Mesothelial cell of epicardium (in vitro differentiated cells): ENCODE measurements at places on chromosomes 11 and 22.

- no peak for DNase-seq
These were observed 163.4 kb upstream of the NCAM1 start for GRCh38 chr11:112797648-112798293.

DNA sequence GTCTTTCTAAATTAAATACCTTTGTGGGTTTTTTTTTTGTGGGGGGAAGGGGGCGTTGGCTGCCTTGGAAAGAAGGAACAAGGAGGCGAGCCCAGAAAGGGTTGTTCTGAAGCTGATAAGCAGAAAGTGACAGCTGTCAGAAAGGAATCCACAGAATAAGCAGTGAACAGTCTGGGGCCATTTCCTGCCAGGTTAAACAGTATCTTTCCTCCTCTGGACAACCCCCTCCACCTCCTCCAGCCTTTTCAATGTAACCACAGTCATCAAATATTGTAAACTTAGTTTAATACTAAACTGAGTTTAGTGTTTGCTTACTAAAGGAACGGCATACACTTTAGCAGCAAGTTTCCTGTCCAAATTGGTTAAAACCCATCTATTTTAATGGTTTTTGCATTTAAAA is 271.2 kb upstream of the SYN3 start:
- DNase-seq: no peak

- no peak for DNase-seq
These were observed 39.3 kb upstream of the RFPL3 start for GRCh38 chr22:32318361-32318760.

DNA sequence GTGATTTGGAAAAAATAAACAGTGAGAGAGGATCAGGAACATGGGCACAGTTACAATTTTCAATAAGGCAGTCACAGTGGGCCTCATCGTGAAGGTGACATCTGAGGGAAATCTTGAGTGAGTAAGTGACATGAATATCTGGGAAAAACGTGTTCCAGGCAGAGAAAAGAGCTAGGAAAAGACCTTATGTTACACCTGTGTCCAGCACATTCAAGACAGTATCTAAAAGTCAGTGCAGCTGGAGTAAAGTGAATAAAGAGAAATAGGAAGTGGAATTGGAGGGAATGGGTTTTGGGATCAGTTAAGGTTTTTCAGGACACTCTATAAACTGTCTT is 827.5 kb upstream of the FAT3 start:
- no peak for DNase-seq

- no peak for DNase-seq
These were observed 2.9 kb downstream of the SEPTIN5 start for GRCh38 chr22:19717181-19717580.

DNA sequence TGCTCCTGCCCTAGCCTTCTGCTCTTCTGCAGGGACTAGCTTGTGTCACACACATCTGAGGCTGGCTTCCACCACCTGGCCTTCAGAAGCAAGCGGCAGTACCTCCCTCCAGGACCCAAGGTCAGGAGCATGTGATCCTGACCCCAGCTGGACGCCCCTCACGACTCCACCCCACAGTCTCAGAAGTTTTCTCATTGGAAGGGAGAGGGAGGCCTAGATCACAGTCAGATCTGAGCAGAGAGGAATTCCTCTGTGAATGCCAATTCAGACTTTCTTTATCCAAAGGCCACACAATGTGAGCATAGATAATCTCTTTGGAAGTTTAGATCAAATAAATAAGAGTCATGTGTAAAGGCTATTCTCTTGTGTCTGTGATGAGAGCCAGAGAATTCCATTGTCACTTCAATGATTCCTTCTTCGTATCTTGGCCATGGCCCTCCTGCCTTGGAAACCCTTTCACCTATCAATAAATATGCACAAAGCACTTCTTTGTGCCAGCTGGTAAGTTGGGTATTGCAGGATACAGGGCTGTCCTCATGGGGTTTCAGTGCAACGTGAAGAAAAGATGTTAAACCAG is 142.9 kb downstream of the SNX19 start:
- no peak for DNase-seq

DNA sequence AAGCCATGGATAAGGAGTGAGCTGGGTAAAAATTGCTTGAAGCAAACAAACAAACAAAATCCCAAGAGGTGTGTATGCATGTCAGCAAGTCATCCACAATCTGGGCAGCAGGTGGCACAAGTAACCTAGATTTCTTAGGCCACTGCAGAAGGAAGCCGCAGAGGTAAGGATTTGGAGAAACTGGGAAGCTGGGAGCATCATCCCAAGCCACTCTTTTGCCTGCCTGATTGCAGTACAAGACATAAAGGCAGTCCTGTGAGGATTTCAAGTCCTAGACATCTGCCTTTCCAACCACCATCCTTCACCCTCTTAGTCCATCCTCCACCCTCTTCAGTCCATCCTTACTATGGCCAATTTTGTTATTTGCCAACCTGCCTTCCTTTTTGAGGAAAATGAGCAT is 67.2 kb upstream of the BMAL1 start:
- no peak for DNase-seq

- DNase-seq: no peak
These were observed 5.7 kb upstream of the HINFP start for GRCh38 chr11:119115484-119116234.

- no peak for DNase-seq
These were observed 140.3 kb downstream of the RBFOX2 start for GRCh38 chr22:35888181-35888870.

DNA sequence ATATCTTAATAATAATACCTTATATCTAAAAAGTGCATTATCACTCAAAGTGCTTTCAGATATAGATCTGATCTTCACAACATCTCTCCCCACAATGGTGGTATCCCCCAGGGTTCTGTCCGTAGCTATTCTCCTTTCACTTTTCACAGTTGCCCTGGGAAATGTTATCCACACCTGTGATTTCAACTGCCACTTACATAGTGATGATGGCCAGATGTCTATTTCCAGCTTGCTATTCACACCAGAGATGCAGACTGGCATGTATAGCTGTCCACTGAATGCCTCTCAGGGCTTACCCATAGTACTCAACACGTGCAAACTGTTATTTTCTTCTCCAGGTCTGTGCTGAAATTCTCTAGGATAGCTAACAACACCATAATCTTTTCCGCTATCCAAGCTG is 724.7 kb downstream of the DLG2 start:
- DNase-seq: no peak

GRCh38 chr11:63536669-63537292 is at the start of gene PLAAT4:
PLAAT4 (plus strand) TSS chr11:63536808; CDS start chr11:63536869, 61 bp downstream.
- no peak for DNase-seq

DNA sequence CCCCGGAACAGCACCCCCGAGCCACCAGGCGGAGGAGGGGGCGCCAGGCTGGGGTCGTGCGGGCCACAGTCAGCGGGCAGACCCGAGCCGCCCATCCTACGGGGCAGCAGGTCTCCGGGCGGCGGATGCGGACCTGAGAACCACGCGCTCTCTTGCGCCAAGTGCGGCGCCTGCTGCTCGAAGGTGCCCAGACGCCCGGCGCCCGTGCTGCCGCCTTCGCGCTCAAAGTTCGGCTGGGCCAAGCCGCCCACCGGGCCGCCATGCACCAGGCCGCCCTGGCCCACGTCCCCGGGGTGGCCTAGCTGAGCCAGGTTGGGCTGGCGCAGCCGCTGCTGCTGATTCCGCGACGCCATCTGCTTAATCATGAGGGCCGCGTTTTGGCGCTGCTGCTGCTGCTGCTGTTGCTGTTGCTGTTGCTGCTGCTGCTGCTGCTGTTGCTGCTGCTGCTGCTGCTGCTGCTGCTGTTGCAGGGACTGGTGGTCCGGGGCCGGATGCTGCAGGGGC is 3.0 kb downstream of the MN1 start:
- DNase-seq: no peak

DNA sequence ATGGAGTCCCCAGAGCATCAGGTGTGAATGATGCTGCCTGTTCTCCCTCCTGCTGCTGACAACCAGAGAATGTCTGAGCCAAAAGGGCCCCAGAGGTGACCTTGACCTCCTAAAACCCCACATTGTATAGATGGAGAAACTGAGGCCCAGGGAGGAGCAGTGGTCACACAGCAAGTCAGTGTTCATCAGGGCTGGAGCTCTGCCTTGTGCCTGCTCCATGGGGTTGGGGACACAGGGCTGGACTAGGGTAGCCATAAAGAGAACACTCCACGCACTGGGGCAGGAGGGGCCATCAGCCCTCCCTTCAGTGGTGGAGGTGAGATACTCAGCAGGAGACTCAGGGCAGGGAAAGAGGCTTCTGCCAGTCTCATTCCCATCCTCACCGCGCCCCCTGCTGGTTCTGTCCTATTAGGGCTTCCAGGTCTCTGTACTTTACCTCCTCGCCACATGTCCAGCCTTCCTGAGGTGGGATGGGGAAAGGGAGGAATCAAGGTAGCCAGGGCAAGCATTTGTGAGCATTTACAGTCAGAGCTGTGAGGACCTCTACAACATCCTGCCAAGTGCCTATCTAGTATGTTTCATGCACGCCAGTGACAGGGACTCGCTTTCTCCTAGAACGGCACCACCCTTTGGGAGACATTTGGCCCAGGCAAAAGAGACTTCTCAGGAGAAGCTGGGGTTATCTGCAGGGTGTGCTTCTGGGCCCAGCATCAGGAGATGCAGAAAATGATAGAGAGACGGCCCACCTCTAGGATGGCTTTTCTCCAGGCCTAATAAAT is 43.2 kb downstream of the NEU3 start:
- peak; percentile 66 for DNase-seq
